ENCODE measurements at places on chromosomes 4 and X. TPM values are rescaled to one million over a fixed set of nuclear protein-coding genes. Genes with fewer than 3 reads are reported as not detected.

DNA sequence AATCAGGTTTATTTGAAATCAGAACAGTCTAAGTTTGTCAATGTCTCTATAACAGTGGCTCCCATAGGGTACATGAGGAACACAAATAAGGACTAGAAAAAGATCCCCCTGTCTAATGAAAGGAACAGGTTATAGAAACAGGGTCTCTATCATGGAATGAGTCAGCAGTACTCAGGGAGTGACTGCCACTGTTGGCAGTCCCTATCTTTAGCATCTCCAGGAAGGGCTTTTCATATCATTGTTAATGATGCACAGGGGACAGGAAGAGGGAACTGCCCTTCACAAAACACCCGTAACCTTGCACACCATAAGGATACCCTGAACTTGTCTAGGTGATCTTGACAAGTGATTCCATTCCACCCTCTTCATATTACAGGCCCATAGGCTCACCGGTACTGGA lies 38.5 kb upstream of the SMIM10L2A start:
- no peak for DNase-seq
- no peaks in the 10 kb centered on the region for H3K4me1 ChIP-seq
- H3K27me3 ChIP-seq = no peaks in the 10 kb centered on the region
- H3K36me3 ChIP-seq = no peaks in the 10 kb centered on the region
- no peak overlapping the region for H3K4me3 ChIP-seq
- H3K27ac ChIP-seq = no peak overlapping the region

- no peak overlapping the region for H3K27ac ChIP-seq
- no peak for DNase-seq
- no peaks in the 10 kb centered on the region for H3K4me1 ChIP-seq
- no peaks in the 10 kb centered on the region for H3K36me3 ChIP-seq
- no peak overlapping the region for H3K4me3 ChIP-seq
- H3K27me3 ChIP-seq = no peaks in the 10 kb centered on the region
Observed at GRCh38 chr4:62970846-62971245, 1438.4 kb downstream of the TECRL start.

DNA sequence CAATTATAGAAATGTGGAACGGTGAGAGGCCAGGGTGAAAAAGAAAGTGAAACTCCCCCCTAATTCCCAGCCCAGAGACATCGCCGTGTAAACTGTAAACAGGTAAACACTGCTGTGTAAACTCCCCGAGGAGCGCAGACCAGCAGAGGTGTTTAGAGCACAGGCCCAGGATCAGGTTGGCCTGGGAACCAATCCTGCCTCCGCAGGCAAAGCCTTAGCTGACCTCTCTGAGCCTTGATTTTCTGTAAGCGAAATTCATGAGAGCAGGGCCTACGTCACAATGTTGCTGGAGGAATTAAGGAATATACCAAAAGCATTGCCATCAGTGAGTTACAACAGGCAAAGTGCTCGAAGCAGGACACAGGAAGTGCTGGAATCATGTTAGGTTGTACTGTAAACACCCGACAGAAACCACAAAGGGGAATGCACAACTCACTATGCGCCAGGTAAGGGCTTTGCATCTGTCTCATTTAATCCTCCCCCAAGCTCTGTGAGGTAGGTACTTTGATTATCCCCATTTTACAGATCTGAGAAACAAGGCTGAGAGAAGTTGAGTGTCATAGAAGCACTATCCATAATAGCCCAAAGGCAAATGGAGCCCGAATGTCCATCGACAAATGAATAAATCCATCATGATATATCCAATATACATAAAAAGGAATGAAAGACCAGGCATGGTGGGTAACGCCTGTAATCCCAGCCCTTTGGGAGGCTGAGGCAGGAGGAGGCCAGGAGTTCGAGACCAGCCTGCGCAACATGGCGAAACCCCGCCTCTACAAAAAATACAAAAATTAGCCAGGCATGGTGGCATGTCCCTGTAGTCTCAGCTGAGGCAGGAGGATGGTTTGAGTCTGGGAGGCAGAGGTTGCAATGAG lies 30.7 kb upstream of the KIAA0232 start:
- no peaks in the 10 kb centered on the region for H3K27me3 ChIP-seq
- no peak overlapping the region for H3K4me3 ChIP-seq
- H3K27ac ChIP-seq = no peak overlapping the region
- no peak for DNase-seq
- H3K4me1 ChIP-seq = no peaks in the 10 kb centered on the region
- no peaks in the 10 kb centered on the region for H3K36me3 ChIP-seq

DNA sequence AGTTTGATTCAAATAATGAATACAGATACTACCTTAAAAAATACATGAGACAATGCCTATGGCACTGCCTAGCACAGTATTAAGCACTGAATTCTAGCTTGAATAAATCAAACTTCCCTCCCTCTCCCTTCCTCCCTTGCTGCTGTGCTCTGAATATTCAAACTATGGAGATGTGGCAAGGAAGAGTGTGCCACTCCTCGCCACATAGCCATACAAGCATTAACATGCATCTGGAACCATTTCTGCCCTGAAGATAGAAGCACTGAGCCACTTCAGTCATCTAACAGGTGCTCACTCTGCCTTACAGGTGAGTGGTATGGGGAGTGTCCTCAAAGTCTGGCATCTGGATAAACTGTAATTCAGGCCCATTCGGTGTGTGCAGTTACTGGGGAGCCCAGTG lies 276.9 kb downstream of the ARHGAP24 start:
- DNase-seq = no peak
- no peaks in the 10 kb centered on the region for H3K27me3 ChIP-seq
- peaks cover 7% of the 10 kb centered on the region for H3K36me3 ChIP-seq
- H3K4me3 ChIP-seq = no peak overlapping the region

The TNIP3 gene
- not detected for polyA plus RNA-seq

GRCh38 chr4:123588631-123589241 lies 192.1 kb downstream of the SPRY1 start:
- H3K27me3 ChIP-seq = no peaks in the 10 kb centered on the region
- H3K4me1 ChIP-seq = peaks cover 9% of the 10 kb centered on the region

The YY2 gene
- polyA plus RNA-seq = 0.67 TPM

The MAGEB10 gene
- not detected for polyA plus RNA-seq

The HHIP gene
- not detected for polyA plus RNA-seq

DNA sequence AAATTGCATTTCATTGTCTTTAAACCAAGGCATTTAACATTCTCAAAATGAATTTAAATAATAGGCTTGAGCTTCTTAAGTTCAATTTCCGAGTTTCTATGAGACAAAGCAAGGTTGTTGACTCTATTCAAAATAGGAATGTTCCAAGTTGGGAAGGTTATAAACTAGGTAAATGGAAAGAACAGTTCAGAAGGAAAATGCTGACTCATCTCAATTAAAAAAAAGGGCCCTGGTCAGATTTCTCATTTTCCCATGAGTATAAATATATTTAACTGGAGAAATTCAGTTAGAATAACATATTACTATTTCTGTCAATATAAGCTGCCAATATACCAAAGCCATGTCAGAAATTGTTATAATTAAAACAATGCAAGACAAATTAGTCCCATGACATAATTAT lies 113.8 kb downstream of the ATP8A1 start:
- H3K27me3 ChIP-seq = no peaks in the 10 kb centered on the region
- no peak for DNase-seq
- no peak overlapping the region for H3K4me3 ChIP-seq
- no peak overlapping the region for H3K27ac ChIP-seq
- H3K36me3 ChIP-seq = peaks cover 29% of the 10 kb centered on the region

DNA sequence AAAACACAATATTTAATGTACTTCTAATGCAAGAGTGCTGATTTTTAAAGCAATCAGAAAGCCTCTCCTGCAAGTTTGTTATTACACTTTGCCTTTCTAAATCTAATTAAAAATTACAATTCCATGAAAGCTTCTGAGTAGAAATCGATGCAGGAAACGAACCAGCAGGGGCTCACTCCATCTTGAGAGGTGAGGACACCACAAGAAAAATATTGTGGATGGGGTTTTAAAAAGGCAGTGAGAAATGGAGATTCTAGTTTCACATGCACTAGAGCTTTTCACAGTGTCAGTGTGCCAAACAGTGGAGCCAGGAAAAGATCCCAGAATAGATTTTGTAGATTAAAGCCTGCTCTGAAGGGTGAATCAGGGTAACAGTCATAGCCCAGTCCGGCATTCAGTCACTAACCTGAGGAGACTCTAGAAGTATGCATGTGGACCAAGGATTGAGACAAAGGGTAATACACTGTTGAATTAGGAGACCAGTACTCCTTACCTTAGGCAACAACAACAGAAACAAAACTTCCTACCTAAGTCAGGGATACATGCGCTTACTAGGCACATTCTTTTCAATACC lies 362.3 kb downstream of the NAF1 start:
- no peak for DNase-seq
- H3K27ac ChIP-seq = no peak overlapping the region
- no peak overlapping the region for H3K4me3 ChIP-seq
- H3K27me3 ChIP-seq = no peaks in the 10 kb centered on the region

The REELD1 gene
- 7.8 TPM for polyA plus RNA-seq

The RAB41 gene
- not detected for polyA plus RNA-seq

DNA sequence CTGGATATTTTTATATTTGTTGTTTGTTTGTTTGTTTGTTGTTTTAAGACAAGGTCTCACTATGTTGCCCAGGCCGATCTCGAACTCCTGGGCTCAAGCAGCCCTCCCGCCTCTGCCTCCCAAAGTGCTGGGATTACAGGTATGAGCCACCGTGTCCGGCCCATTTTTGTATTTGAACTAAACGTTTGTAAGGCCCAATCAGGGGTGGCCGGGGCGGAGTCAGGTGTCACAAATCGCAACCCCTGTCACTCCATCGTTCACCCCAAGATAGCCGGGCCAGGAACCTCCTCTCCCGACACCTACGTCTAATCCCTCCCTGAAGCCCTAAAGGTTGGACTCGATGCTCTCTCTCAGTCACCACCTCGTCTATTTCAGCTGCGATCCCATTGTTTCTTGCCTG lies 722 bp upstream of the EFHC2 start:
- H3K4me3 ChIP-seq = peak overlapping the region; percentile 56
- peaks cover 8% of the 10 kb centered on the region for H3K4me1 ChIP-seq
- peak overlapping the region; percentile 60 for H3K27ac ChIP-seq
- peak; percentile 63 for DNase-seq
- no peaks in the 10 kb centered on the region for H3K36me3 ChIP-seq

DNA sequence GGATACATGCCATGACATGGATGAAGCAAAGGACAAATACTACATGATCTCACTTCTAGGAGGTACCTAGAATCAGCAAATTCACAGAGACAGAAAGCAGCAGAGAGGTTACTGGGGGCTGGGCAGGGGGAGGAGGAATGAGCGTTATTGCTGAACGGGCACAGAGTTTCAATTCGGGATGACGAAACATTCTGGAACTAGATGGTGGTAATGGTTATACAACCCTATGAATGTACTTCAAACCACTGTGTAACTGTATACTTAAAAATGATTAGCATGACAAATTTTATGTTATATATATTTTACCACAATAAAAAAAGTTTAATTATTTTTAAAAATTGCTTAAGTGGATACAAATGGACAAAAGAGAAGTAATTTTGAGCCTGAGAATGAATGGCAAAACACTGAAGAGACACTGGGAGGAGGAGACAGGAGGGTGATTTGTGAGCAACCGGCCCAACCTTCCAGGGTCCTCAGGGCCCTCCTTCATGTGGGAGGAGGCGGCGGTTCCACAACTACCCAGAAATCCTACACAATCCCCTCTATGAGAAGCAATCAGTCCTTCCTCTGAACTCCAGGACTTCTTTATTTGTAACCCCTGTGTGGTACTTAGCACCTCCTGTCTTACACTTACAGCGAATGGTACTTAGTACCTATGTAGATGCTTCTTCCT lies 14.1 kb downstream of the ACSL1 start:
- peaks cover 3% of the 10 kb centered on the region for H3K36me3 ChIP-seq
- no peak overlapping the region for H3K27ac ChIP-seq
- no peak for DNase-seq
- no peak overlapping the region for H3K4me3 ChIP-seq

GRCh38 chr4:155495572-155496293 lies 119.0 kb upstream of the MAP9 start:
- DNase-seq = no peak
- H3K36me3 ChIP-seq = no peaks in the 10 kb centered on the region
- H3K27me3 ChIP-seq = no peaks in the 10 kb centered on the region
- H3K4me1 ChIP-seq = no peaks in the 10 kb centered on the region
- no peak overlapping the region for H3K4me3 ChIP-seq

DNA sequence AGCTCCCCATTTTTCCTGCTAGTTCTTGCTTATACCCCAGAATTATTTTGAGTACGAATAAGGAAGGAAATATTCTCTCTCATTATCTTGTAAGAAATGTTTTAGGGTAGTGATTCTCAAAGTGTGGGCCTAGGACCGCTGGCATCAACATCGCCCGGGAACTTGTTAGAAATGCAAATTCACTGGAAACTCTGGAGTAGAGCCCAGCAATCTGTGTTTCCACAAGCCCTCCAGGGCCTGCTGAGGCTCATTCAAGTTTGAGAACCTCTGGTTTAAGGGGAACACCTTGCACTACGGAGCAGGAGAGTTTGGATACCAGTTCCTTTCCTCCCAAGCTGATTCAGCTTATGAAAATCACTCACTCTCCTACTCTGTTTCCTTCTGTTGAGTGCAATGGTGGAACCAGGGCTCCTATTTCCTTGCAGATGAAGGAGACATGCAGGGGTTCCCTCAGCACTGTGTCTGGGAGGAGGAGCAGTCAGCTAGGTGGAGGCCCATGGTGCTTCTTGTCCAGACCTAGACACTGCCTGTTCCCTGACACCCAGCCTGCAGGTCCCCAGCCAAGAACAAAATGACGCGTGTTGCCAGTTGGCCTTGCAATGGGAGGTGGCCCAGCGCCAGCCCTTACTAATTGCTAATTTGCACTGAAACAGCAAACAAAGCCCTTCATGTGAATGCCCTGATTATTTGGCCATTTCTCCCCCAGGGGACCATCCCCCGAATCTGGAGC lies 68.5 kb downstream of the CYTL1 start:
- no peak overlapping the region for H3K4me3 ChIP-seq
- H3K36me3 ChIP-seq = no peaks in the 10 kb centered on the region
- no peaks in the 10 kb centered on the region for H3K27me3 ChIP-seq
- H3K27ac ChIP-seq = no peak overlapping the region
- no peak for DNase-seq

The KCND1 gene
- polyA plus RNA-seq = 2.2 TPM

The SRPX2 gene
- polyA plus RNA-seq = not detected

The UGT2A3 gene
- polyA plus RNA-seq = not detected

The MAGEB18 gene
- polyA plus RNA-seq = not detected

DNA sequence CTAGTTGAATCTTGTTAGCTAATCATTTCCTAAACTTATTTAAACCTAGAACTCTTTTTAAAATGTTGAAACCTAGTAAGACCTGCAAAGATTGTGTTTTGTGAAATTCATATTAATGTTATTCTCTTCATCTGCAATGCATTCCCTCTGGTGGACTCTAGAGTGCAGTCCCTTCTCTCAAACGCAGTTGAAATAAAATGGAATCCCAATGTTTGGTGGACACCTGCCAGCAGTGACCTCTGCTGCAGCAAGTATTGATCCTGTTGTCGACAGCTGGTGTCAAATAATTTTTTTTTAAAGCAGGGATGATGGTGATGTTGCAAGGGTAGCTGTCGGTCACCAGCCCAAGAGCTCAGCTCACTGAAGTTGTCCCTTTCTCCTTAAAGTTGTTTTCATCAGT lies 492.0 kb downstream of the ZIC3 start:
- no peaks in the 10 kb centered on the region for H3K27me3 ChIP-seq
- DNase-seq = no peak
- no peak overlapping the region for H3K27ac ChIP-seq
- H3K4me1 ChIP-seq = no peaks in the 10 kb centered on the region
- no peaks in the 10 kb centered on the region for H3K36me3 ChIP-seq

Data from B cell (primary cell).